ENCODE measurements at places on chromosomes 16 and 17. TPM values are rescaled to one million over a fixed set of nuclear protein-coding genes. Genes with fewer than 3 reads are reported as not detected.
A peak's percentile ranks its signal among the peaks of the same experiment; 100 is the strongest.

The TBC1D3 gene
- total RNA-seq: not detected

The PRRT2 gene
- total RNA-seq: 0.16 TPM

The ADGRG1 gene
- 3.3 TPM for total RNA-seq

The CXCL16 gene
- total RNA-seq: 0.89 TPM

The PITPNM3 gene
- 0.68 TPM for total RNA-seq

The WNT9B gene
- total RNA-seq: not detected

- no peak for DNase-seq
Observed at GRCh38 chr16:46918905-46919792, 35.0 kb downstream of the GPT2 start.

DNA sequence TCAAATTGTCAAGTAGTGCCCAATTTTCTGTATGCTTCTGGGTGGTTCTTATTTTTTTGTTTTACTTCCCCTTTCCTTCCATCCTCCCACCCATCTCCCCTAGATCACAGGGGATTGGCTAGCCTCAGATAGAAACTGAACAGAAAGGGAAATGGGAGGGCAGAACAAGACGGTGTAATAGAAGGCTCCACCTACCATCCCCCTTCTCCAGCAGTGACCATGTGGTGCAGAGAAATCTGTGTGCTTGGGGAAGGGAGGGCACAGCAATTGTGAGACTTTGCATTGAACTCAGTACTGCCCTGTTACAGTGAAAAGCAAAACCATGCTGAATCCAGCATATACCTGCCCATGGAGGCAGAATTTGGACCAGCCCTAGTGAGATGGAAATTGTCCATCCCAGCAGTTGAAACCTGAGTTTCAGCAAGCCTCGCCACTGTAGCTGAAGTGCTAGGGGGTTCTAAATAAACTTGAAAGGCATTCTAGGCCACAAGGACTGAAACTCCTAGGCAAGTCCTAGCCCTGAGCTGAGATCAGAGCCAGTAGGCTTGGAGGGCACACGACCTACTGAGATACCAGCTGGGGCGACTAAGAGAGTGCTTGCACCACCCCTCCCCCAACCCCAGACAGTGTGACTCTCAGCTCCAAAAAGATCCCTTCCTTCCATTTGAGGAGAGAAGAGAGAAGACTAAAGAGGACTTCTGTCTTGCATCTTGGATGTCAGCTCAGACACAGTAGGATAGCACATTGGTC lies 5.2 kb downstream of the SLFN11 start:
- peak; percentile 64 for DNase-seq

- DNase-seq: no peak
Observed at GRCh38 chr17:59695945-59696681, 11.1 kb downstream of the PTRH2 start.

DNA sequence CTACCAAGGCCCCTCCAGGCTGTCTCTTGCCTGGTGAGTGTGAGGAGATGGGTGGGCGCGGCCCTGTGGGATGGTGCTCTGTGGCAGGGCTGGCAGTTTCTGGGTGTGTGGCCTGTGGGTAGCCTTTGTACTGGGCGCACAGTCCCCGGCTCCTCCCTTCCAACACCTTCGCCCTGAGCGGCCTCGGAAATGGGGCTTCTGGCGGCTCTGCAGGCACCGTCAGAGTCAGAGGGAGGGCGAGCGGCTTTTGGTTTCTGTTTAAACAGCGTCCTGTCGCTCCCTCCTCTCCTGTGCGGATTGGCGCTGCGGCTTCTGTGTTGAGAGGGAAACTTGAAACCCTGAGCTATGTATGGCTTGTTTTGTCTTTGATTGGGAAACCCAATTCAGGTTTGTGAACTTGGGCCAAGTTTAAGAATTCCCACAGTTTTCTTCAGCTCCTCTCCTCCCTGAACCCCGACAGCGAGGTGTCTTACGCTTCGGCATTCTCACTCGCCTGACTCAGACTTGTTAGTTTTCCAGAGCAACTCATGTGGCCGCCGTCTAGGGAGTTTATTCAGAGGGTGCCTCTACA lies 8.3 kb upstream of the ZNF750 start:
- DNase-seq: peak; percentile 65

GRCh38 chr17:37766971-37767370 lies 22.1 kb upstream of the HNF1B start:
- DNase-seq: no peak

- DNase-seq: no peak
Observed at GRCh38 chr17:57550668-57551315, 194.3 kb downstream of the CCDC182 start.
